ENCODE measurements at places on chromosomes 3 and 15.

- DNase-seq, result no peak
Measured at GRCh38 chr3:13045241-13045903, 27.9 kb downstream of the IQSEC1 start.

DNA sequence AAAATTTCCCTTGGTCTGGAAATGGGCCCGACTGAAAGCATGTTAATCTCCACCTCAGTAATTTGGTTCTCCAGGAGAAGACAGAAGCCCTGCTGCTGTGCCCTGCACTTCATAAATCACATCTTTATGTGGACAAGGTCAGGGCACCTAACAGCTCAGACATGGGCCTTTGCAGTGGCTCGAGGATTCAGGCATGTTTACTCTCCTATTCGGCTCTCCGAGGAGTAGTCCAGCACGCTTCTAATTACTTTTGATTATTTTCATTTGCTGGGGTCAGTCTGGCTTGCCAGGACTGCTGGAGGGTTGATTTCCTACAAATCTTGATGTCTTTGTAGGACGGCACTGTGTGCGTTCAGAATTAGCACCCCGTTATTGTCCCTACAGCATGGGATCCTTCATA, 511.2 kb downstream of the MECOM start:
- no peak for DNase-seq

DNA sequence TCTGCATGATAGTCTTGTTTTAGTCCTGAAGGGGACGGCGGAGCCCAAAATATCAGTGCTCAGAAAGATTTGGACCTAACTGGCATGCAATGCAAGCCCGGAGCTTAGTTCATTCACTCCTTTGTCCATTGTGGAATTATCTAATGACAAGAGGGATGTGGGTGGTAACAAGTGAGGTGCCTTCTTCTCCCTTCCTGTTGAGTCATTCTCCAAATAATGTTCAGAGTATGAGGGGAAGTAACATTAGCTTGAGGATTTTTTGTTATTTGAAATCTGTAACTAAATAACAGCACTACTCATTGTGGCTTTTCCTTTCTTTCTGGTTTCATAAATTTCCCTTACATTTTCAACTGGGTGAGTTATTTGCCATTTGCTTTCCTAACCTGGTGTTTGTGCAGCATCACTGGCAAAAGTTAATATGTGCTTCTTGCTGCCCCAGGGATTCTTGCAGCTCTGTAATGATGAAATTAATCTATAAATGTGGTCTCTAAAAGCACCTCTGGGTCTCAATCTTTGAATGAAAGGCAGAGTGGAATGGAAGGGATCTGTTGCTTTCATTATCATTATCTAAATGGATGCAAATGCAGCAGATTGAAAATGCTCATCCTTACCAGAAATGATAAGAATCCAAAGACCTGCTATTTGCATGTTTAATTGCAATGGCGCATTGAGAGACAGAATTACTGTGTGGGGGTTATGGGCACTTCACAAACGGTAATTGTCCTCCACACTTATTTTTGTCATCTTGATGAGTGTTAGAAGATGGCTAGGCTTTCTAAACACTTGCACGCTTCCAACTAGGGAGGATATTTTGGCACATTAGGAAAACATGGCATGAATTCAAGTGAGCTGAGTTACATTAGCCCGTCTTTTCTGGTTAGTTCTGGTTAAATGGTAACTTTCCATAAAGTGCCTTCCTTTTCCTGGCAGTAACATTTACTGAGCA, 89.9 kb upstream of the MITF start:
- DNase-seq, result no peak

- no peak for DNase-seq
Measured at GRCh38 chr3:171039674-171040073, 13.2 kb upstream of the SLC2A2 start.

DNA sequence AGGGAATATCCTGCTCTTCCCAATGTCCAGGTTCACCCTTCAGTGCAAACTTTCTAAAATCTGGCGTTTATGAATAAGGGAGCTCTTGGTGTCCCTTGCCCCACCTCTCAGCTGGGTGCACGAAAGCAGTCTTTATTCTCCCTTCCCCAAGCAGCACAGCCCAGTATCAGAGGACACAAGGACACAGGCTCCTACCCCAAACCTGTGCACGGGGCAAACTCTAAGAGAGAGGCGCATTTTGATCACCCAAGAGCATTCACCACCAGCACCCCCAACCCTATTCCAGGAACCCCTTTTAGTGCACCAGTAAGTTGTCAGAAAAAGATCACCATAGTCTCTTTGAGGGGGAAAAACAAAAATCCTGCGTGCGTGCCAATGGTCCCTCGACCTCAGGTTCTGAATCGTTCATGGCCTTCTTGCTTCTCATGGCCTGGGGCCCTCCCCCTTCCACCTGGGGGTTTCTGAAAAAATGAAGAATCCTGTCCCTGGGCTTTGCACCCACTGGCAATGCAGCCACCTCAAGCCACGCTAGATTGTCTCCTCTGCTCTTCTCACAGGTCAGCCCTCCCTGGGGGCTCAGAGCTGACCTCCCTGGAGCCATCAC, 78.9 kb downstream of the FAM174B start:
- no peak for DNase-seq

DNA sequence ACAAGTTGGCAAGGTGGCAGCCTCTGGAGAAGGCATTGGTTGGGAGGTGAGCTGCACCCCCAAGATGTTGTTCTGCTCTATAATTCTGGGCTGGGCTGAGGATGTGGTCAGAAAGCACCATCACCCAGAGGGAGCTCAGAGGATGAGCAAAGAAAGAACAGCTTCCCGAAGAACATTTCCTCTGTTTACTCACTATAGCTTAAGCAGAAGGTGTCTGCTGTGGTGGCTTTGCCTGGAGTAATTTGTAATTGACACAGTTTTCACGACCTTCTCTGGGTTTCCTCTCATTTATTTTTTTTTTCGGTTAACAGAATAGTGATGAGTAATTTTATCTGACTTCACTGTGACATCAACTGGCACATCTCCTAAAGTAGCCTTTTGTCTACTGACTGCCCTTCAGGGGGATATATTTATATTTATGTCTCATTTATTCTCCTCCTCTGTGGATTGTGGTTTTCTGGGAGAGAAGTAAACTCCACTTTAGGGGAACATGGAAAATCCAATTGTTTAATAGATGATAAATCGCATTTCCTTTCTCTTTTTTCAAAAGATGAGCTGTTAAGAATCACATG, 49.5 kb upstream of the ABHD17C start:
- DNase-seq, result no peak

GRCh38 chr15:31373970-31374369, 47.3 kb downstream of the KLF13 start:
- DNase-seq, result no peak

DNA sequence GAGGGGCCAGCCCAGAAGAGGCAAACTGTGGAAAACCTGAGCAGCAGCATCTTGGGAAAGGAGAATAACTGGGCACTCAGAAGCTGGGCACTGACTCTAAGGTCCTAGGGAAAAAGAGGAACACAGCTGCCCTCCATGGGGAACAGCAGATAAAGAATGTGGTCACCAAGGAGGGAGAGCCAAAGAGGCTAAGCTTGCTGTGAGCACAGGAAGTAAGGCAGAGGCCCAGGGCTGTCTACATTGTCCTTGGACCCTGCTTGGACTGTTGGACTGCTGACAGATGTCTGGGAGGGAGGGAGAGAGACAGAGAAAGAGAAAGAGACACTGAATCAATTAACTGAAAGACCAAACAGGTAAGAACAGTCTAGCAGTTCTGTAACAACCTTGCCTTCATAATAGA, 4.5 kb upstream of the MNS1 start:
- no peak for DNase-seq

DNA sequence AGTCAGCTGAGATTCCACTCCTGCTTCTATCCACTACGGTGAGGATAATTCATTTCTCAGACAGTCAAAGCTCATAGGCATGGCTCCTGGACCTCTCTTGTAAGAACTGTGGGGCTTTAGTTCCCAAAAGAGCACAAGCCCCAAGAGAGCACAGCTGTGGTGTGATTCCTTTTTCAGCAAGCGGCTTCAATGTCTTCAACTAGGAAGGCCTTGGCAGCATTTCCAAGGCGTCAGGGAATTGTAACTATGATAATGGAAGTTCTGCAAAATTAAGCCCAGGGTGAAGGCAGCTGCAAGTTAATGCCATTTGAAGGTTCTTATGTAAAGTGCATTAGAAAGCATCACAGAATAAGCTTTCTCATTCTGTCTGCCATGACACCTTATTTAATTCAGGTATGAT, 657.1 kb downstream of the GRM7 start:
- DNase-seq, result no peak

GRCh38 chr15:60370105-60370868, 27.5 kb downstream of the ANXA2 start:
- DNase-seq, result no peak

- DNase-seq, result peak; percentile 56
Measured at GRCh38 chr3:113912552-113913236, 35.1 kb upstream of the ZDHHC23 start.

- DNase-seq, result no peak
Measured at GRCh38 chr3:161690299-161690620, 193.7 kb downstream of the OTOL1 start.
